ENCODE measurements at places on chromosomes 1 and 21. TPM values are rescaled to one million over a fixed set of nuclear protein-coding genes. Genes with fewer than 3 reads are reported as not detected.

CFHR3 gene
- not detected for total RNA-seq

HNRNPU gene
- 151 TPM for total RNA-seq

RBM11 gene
- total RNA-seq, result 0.18 TPM

LCE2A gene
- total RNA-seq, result not detected

C1orf116 gene
- under 0.01 TPM for total RNA-seq

NR1I3 gene
- total RNA-seq, result not detected

Measured in IMR-90 (cell line).